ENCODE measurements at places on chromosomes 1 and 21. TPM values are rescaled to one million over a fixed set of nuclear protein-coding genes. Genes with fewer than 3 reads are reported as not detected.

Gene SPATA45
- total RNA-seq: not detected

Gene OR2L13
- total RNA-seq: not detected

Gene KCNJ10
- total RNA-seq: not detected

Gene FCRL6
- total RNA-seq: not detected

Gene ACTL8
- total RNA-seq: not detected

Gene OLFML2B
- 79.7 TPM for total RNA-seq

Gene RAP1GAP
- 0.64 TPM for total RNA-seq

All from ascending aorta (tissue), 2 donors.